ENCODE measurements at places on chromosomes 11 and 22.

- DNase-seq = no peak
These were observed 128.9 kb downstream of the DBX1 start for GRCh38 chr11:20031155-20032001.

DNA sequence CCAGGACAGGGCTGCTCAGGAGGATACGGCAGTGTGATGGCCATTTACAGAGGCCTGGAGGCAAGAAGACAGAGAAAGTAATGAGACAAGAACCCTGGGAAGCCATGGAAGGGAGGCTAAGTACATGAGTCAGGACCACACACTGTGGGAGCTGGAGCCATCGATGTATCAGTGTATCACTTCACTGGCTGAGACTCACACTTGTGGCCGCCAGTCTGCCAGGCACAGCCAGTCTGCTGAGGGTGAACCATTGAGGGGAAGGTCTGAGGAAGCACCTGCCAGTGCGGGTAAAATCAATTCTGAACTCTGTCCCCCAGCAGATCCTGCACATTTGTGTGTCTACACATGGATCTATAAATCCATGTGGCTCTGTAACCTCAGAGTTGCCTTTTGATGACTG, 195.6 kb downstream of the GRIK4 start:
- no peak for DNase-seq

GRCh38 chr11:66858939-66859685, 2.2 kb downstream of the LRFN4 start:
- DNase-seq = no peak

DNA sequence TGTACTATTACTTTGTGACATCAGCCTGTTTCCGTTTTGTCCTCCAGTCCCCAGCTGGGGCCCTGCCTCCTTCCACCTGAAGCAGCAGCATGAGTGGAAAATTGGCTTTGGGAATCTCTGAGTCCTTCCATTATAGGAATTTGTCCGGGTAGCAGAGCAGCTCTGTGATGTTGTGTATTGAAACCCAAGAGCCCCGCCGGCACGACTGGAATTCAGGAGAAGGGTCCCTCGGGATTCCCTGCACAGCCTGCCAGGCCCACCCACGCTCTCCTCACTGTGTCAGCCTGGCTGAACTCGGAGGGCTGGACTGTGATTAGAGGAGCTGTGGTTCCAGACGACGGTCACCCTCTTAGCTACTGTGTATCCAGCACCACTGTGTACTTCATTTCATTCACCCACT, 18.8 kb upstream of the TSPAN18 start:
- no peak for DNase-seq

DNA sequence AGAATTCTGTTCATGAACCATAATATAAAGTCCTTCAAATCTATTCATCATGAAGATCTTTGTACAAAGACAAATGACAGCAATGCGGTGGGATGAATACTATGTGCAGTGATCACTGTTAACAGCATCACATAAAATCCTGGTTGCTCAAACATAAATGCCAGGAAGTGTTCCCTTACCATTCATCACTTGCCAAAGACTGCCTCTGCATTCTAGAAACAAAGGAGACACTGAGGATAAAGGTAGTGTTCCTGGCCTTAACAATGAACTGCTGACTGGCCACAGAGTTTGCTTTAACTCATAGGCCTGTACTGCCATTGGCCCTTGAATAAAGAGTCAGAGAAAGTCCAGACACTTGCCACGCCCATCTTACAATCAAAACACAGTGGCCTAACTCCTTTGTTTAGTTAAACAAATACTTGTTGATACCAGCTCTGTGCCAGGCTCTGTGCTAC, 29.5 kb downstream of the C2CD3 start:
- no peak for DNase-seq

- no peak for DNase-seq
These were observed 286.6 kb downstream of the ETS1 start for GRCh38 chr11:128300785-128301184.

DNA sequence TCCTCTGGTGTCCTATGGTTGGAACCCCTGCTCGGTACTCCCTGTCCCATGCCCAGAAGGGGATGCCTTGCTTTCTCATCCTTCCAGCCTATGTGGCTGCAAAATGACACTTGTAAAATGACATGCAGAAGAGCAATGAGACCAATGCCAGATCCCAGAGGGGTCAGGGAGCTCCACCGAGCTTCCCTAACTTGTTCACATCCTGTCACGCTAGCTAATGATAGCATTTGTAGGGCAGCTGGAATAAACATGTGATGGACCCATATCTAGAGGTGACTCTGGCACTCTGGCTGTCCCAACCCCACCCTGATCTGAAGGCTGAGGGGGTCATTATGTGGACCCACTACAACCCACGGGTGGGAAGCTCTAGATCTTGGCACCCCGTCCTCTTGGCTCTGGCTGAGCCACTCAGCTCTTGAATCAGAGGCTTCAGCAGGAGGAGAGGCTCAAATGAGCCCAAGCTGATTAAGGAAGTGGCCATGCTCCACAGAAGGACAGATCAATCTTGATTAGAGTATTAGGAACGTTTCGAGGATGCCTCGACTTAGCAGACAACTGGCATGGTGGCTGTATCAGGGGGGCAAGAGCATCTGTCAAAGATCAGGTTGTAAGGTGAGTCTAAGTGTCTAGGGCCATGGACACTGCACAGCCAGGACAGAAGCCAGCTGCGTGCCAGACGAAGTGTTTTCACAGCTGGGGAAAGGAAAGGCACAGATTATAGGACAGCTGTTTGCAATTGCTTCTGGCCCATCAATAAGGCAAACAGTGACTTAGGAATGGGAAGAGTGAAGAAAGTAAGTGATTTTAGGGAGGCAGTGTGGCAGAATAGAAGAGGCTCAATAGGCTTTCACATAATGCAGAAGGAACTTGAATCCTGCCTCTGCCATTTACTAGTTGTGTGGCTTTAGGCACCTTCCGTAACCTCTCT, 182.8 kb downstream of the KIRREL3 start:
- DNase-seq = no peak

DNA sequence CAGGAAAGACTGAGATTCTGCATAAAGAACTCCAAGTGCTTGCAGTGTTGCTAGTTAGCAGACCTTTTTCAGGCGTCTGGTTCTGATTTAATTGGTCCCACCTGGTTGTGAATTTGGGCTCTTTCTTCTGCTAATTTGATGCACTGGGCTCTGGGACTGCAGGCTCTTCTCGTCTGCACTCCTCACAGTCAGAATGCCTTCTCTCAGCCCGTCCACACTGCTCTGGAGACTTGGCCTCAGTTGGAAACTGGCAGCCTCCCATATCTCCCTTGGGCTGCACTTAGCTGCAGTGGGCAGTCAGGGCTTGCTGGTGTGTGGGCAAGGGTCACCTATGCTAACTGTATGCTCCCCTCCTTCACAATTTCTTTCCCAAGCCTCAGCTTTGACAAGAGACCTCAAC, 1.5 kb downstream of the TRIM6 start:
- DNase-seq = no peak

DNA sequence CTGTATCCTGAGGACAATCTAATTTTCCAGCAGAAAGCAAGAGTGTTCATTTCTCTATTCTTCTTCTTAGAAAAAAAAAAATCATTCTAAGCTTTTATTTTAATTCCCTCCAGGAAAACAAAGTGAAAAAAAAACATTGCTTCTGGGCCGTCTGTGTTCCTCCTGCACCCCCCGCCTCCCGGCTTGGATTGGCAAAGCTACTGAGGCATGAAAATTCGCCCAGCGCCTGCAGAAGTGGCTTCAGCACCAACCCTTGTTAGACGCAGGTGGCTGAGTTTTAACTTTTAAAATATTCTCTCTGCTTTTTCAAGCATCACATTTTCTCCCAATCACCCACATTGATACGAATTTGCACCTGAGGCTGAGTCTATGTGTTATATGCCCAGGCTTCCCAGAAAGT, 401.6 kb downstream of the BRD1 start:
- no peak for DNase-seq
